ENCODE measurements at places on chromosomes 5 and 9.

- no peak for DNase-seq
These were observed 408.3 kb upstream of the RGMB start for GRCh38 chr5:98365126-98365525.

GRCh38 chr5:157745041-157745456 lies 1.5 kb downstream of the LSM11 start:
- DNase-seq: no peak

DNA sequence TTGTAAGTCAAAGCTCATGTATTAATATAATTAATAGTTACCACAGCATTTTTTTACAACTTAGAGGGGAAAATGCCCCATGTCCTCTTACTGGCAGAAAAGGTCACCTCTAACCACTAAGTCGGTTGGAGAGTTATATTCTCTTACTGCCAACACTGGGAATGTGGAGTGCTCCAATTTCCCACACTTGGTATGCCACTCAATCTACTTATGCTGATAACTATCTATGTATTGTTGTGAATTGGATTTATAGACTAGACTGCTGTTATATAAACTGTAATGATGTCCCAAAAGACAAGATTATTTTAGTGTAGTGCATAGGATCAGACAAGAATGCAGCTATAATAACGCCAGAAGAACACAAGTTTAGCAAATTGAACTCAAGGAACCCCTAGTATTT lies 2385.2 kb upstream of the C9orf72 start:
- DNase-seq: no peak

DNA sequence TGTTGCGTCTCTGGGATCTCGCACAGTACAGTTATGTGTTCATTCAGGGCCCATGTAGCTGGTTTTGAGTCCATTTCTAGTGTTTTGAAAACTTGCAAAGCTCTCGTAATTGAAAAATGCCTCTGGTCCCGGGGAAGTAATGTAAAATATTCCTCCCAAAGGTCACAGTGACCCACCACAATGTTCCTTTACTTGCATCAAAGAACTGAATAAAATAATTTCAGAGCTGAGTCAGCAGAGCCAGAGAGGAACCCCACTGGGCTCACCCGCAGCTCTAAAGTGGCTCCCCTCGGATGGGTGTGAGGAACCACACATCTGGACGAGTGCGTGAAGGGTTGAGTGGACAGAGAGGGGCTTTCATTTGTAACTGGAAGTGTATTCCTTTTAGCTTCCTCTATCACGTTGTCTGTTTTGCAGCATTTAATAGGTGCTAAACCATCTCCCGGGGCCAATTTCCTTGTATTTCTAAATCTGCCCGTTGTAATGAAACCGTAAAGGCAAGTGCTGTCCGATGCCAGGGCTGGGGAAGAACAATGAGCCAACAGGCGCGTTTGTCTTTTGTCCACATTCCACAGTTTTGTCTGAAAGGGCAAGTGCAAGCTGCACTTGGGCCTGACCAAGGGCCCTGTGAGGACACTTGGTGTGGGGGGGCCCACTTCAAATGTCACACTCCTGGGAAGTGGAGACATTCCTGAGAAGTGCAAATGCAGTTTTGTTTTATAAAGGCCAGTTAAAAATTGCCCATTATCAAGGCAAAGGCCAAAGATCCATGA lies 29.9 kb downstream of the COL5A1 start:
- DNase-seq: no peak

- no peak for DNase-seq
These were observed 5.3 kb upstream of the TRIM41 start for GRCh38 chr5:181217803-181218062.

DNA sequence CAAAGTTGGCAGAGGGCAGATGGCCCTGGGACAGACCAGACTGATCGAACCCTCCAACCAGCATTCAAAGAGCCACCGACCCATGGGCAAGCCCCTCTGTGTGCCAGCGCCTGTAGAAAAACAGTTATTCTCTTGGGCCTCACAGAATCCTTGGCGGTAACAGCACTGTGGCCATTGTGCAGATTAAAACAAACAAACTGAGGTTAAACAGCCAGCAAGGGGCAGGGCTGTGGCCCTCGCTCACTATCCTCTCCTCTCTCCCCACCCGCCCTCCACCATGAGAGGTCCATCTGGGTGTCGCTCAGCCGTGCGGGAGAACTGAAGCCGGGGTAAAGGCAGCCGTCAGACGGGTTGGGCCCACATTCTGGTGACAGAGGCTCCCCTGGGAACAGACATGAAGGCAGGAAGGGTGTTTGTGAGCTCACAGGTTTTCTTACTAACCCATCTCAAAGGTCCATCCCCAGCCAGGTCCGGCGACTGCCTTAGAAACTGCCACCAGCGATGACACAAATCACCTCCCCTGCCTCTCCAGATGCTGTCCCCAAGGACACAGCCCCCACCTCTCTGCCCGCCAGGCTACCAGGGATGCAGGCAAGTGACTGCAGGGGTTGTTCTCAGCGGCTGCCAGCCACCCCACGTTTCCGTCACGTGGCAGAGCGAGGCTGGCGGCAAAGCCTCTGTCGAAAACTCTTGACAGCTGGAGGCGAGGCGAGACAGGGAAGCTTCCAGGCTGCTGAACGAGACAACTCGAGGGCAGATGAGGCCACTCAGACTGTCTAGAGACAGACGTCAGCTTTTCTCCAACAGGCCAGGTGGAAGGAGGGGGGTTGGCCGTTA lies 75.8 kb upstream of the SARDH start:
- no peak for DNase-seq

- DNase-seq: no peak
These were observed 112.1 kb downstream of the BASP1 start for GRCh38 chr5:17329571-17329970.

- no peak for DNase-seq
These were observed 93.4 kb upstream of the PTCH1 start for GRCh38 chr9:95610006-95610785.

- no peak for DNase-seq
These were observed 70.5 kb downstream of the DMRT2 start for GRCh38 chr9:1120500-1121165.

DNA sequence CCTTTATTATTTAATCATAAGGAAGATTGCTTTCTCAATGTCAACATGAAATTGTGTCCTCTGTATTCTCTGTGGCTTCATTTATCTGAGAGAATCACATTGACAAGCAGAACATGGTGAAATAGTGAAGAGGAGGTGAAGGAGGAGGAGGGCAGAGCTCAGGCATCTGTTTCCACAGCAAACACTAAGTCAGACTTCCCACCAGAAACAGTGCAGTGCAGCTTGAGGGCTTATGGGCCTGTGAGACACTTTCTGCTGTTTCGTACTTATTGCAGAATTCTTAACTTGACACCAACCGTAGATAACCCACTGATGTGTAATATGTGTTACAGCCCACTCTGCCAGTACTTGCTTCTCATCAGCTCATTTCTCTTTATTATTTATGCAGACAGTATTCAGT lies 386.3 kb downstream of the DIRAS2 start:
- DNase-seq: no peak

GRCh38 chr5:145205546-145205945 lies 629.6 kb downstream of the PRELID2 start:
- DNase-seq: no peak

DNA sequence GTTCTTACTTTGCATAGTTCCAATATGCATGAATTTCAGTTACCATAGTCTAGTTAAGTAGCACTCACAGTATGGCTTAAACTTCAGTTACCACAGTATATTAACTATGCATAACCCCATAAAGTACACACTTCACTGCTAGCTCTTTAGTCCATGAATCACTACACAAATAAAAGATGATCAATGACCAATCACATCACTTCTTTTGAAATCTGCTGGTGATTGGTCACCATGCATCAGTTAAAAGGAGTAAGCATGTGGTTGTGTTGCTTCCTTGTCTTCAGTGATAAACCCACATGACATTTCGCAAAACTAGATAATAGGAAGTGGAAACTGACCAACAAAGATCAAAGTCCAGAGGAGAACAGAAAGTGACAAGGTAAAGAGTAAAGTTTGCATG lies 79.0 kb downstream of the TAF11L14 start:
- DNase-seq: peak; percentile 31

DNA sequence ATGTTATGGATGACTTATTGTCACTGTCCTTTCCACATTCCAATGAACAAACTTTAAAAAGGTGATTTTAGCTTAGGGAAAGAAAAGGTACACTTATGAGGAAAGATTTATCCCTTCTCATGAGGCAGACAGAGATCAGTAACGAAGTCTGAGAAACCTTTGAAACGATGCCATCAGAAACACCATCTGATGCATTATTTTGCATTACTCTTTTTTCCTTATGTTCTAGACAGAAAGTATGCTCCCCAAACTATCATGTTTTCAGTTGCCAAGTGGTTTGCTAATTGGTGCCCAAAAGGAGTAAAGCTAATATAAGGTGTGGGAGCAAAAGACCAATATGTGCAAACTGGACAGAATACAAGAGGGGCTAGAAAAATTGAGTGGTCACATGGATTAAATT lies 397.7 kb upstream of the RIOK2 start:
- no peak for DNase-seq

GRCh38 chr9:35179347-35180280 lies 17.8 kb downstream of the UNC13B start:
- DNase-seq: no peak

GRCh38 chr5:103424453-103425205 lies 138.0 kb downstream of the NUDT12 start:
- no peak for DNase-seq

DNA sequence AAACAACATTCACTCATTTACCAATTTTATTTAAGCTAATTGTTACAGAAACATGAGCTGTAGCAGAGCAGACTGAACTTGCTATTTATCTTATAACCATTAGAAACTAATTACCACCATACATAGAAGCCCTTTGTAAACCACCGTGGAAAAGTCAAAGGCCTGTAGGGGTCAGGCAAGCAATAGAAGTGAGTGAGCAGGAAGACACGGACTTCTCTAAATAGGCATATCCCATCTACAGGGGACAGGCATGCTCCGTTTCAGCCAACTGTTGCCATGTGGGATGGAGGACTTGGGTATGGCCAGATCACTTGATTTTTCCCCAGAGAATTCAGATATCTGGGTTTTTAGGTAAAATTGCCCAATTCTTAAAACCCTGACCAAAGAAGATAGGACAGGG lies 44.8 kb downstream of the PRRC1 start:
- no peak for DNase-seq

DNA sequence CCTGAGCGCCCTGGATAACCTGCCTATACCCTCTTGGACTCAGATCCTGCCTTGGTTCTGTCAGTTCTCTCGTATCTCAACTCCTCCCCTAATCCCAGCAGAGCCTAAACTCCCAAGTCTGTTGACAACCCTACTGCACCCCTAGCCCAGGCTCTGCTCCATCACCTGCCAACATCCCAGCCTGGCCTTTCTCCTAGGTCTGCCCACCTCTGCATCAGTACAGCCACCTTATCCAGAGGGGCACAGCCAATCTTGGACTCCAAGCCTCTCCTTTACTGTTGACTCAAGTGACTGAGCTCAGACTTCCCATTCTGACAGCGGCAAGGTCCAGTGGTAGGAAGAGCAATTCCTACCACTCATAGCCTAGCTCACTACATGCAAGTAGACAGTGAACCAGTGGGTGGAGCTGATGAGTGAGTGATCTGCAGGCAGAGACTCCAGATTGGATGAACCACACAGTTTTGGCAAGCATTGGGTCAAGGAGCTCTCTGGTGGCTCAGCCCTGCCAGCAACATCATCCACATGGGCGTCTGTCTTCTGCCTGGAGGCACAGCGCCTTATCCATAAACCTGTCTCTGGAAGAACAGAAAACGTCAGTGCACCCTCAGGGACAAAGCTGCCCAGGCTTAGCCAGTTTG lies 26.5 kb downstream of the TRMO start:
- peak; percentile 45 for DNase-seq

GRCh38 chr9:78280982-78281668 lies 15.8 kb upstream of the PSAT1 start:
- DNase-seq: no peak

DNA sequence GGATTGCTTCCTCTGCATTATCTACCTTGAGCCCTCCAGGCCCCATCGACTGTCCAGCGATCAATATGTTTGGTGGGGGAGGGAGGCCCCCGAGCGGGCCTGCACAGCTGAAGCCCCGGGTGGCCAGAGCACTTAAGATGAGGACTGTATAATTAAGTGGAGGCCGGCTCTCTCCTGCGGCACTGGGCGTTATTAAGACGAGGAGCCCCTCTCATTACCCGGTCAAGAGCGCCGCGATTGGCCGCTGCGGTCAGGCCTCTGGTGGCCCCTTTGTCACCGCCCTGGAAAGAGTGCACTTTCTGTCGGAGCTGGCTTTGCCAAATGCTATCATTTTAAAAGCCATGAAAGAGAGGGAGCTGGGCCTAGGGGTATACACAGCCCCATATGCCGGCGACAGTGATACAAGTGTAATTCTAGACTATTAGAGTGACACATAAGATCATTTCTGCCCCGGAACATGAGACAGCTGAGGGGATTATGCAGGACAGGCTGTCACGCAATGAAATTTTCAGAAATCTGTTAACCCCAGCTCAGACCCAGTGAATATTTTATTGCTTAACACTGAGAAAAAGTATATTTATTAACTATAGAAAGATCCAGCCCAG lies 106.3 kb upstream of the IRX1 start:
- no peak for DNase-seq

DNA sequence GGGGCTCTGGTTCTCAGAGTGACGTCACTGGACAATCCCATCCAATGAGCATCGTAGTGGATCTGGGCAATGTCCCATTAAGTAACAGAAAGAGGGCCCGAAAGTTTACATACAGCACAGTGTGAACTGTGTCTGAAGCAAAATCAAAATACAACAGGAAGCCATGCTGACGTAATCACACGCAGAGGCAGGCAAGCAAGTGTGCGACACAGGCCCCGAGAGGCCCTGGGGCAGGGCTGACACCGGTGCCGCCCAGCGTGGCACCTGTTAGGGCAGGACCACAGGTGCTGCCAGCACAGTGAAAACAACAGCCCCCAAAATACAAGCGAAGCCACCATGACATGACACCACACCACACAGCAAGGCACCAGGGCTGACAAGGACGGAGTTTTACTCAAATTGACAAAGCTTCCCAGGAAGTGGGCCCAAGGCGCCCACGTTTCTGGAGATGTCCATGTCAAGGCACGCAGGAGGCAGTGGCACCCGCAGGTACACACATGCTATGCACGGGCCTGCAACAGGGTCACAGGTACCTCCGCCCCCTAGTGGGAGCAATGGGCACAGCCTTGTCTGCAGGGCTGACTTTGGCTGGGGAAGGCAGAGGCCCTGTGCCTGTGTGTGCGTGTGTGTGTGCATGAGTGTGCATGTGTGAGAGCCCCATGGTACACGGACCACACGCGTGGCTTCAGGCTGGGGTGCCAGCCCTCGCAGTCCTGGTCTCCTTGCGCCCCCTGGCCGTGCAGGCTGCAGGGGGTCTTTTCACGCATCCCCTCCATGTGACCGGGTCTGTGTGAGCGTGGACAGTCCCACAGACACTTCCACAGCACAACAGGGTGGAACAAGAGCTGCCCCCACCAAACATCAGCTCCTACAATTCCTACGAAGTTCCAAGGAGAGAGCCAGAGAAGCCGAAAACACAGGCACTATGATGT lies 19.6 kb downstream of the QSOX2 start:
- peak; percentile 46 for DNase-seq

Data from suppressor macrophage treated with lipopolysaccharide for 4 hours (primary cell).